ENCODE measurements at places on chromosomes 12 and 14.

- DNase-seq = no peak
Measured at GRCh38 chr12:43912859-43913258, 77.0 kb downstream of the TMEM117 start.

- no peak for DNase-seq
Measured at GRCh38 chr12:94141004-94141764, 7.2 kb upstream of the PLXNC1 start.

GRCh38 chr12:12612358-12612757, 682 bp downstream of the CREBL2 start:
- peak; percentile 29 for DNase-seq

DNA sequence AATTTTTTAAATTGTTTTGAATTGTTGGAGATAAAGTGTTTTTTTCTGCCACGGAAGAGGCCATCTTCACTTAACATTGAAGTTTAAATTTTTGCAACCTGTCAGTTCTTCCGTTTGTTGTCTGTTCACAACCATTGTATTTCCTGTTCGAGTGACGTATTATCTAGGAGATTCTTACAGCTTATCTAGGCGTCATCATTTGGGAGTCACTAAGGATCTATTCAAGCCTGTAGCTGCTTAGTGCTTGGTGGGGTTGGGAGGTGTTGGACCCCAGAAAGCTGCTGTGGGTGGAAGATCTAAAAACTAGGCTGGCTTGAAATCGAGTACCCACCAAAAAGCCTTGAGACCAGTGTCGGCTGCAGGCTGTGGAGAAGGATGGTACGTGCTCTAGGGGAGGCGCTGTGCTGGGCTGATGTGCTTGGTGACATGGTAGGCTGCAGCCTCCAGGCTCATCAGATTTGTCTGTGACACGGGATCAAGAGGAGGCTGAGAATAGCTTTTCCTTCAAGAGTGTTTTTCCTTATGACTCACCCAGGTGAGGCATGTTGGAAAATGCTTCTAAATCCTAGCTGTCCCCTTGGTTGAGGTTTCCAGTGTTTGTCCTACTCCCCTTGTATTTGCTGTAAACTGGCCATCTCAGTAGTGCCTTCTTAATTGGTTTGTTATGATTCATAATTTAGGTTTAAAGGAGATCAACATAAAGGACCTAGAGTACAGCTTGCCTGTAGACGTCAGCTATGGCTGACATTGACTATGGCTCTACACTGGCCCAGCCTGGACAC, 57.8 kb downstream of the ATG14 start:
- no peak for DNase-seq
